Osteocyte (in vitro differentiated cells): ENCODE measurements at places on chromosomes 3 and 15. TPM values are rescaled to one million over a fixed set of nuclear protein-coding genes. Genes with fewer than 3 reads are reported as not detected.

Gene ETFA
- 98.2 and 102 TPM in 2 replicates for total RNA-seq

DNA sequence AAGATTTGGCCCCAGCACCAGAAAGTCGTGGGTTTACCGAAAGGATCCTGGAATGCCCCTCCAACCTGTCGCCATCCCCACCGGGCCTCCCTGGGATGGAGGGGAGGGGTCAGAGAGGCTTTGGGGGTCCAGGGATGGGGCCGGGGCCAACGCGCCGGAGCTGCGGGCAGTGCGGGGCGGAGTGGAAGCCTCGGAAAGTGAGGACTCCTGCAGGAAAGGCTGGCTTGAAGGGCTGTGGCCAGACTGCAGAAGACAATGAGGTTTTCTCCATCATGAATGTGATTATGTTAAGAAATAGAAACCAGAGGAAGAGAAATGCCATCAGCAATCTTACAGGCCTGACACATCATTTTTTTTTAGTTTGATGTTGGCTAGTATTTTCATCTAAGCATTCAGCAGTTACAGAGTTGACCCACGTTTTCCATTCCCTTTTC lies 738 bp downstream of the YEATS2 start:
- peaks cover 5% of the 10 kb centered on the region for H3K36me3 ChIP-seq
- DNase-seq = no peak
- peak overlapping the region; percentile 78 for H3K4me3 ChIP-seq
- peak overlapping the region; percentile 90 for H3K27ac ChIP-seq

DNA sequence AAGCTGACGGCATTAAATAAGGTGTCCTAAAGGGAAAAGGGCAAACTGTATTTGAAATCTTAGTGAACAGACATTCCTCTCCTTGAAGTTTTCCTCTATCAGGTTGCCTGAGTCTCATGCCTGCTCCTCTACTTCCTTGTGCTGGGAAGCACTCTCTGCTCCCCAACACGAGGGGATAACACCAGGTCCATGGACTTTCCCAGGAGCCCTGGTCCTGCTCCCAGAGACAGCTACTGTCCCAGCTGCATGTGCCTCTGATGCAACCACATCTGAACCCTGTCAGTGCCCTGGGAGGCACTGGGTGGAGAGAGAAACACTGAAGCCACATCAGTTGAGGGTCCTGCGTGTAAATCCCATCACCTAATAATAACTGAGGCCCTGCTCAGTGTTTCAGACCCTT lies 7.4 kb downstream of the TLR9 start:
- no peak overlapping the region for H3K4me3 ChIP-seq
- H3K27ac ChIP-seq = no peak overlapping the region
- DNase-seq = no peak
- peaks cover 11% of the 10 kb centered on the region for H3K4me1 ChIP-seq
- H3K27me3 ChIP-seq = no peaks in the 10 kb centered on the region

DNA sequence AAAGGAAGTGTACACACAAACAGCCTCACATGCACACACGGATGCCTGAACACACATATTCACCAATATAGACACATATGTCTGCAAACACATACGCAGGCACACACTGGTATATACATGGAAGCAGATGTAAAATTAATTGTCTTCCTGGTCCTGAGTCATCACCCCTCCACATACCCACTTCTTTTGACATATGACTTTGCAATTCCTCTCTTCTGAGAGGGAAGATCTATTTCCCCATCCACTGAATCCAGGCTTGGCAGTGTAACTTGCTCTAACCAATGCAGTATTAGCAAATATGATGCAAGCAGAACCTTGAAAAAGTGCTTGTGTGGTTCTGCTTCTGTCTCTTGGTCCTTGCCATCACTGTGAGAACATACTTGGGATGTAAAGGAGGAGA lies 76.8 kb upstream of the HRH1 start:
- DNase-seq = no peak
- no peaks in the 10 kb centered on the region for H3K27me3 ChIP-seq
- H3K4me1 ChIP-seq = peaks cover 22% of the 10 kb centered on the region
- no peak overlapping the region for H3K27ac ChIP-seq
- H3K4me3 ChIP-seq = no peak overlapping the region
- H3K36me3 ChIP-seq = no peaks in the 10 kb centered on the region

DNA sequence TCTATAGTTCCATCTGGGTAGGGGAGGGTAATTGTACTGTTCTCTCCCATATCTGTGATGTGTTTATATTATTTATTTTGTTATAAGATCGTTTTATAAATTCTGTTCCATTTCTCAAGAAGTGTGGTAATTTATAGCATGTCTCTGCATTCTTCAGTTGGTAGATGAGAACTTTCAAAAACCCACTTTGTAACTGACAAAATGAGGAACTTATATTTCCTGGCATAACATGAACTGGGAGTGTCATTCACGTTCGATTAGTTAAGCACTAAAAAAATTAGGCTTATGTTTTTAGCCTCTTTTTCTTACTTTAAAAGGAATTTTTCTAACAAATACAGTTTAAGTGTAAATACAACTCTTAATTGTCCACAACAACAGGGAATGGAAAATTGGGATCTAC lies 230.8 kb downstream of the CGGBP1 start:
- DNase-seq = no peak
- no peak overlapping the region for H3K27ac ChIP-seq
- H3K36me3 ChIP-seq = no peaks in the 10 kb centered on the region
- no peak overlapping the region for H3K4me3 ChIP-seq
- H3K27me3 ChIP-seq = no peaks in the 10 kb centered on the region

Gene CCDC191
- total RNA-seq = 4.3 and 7.1 TPM in 2 replicates

Gene GASK1A
- not detected in 2 replicates for total RNA-seq

GRCh38 chr15:40618023-40618422 lies 24.0 kb downstream of the KNL1 start:
- H3K4me1 ChIP-seq = no peaks in the 10 kb centered on the region
- H3K27ac ChIP-seq = no peak overlapping the region
- H3K4me3 ChIP-seq = no peak overlapping the region
- H3K36me3 ChIP-seq = peaks cover 2% of the 10 kb centered on the region

Gene HDGFL3
- 93.6 and 101 TPM in 2 replicates for total RNA-seq

DNA sequence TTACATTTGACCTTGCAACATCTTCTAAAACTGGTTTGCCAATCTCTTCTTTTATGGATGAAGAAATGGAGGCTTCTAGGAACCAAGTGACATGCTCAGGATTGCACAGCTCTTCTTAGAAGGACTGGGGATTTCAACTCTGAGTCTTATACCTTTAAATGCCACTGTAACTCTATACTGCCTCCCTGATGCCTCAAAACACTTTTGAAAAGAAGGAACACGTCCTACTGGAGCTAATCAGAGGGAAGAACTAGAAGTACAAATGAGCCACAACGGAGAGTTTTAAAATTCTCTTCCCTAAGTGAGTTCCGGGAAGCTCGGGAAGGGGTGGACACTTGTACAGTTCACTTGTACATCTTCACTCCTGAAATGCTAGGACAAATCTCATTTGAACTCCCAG lies 949 bp upstream of the MITF start:
- peaks cover 25% of the 10 kb centered on the region for H3K27me3 ChIP-seq
- no peak for DNase-seq
- H3K27ac ChIP-seq = peak overlapping the region; percentile 75
- H3K4me1 ChIP-seq = peaks cover 24% of the 10 kb centered on the region
- peak overlapping the region; percentile 95 for H3K4me3 ChIP-seq

Gene CERS3
- not detected in 2 replicates for total RNA-seq

- no peak for DNase-seq
- H3K4me3 ChIP-seq = no peak overlapping the region
- no peaks in the 10 kb centered on the region for H3K36me3 ChIP-seq
Measured at GRCh38 chr15:81074773-81075172, 59.3 kb upstream of the CFAP161 start.

DNA sequence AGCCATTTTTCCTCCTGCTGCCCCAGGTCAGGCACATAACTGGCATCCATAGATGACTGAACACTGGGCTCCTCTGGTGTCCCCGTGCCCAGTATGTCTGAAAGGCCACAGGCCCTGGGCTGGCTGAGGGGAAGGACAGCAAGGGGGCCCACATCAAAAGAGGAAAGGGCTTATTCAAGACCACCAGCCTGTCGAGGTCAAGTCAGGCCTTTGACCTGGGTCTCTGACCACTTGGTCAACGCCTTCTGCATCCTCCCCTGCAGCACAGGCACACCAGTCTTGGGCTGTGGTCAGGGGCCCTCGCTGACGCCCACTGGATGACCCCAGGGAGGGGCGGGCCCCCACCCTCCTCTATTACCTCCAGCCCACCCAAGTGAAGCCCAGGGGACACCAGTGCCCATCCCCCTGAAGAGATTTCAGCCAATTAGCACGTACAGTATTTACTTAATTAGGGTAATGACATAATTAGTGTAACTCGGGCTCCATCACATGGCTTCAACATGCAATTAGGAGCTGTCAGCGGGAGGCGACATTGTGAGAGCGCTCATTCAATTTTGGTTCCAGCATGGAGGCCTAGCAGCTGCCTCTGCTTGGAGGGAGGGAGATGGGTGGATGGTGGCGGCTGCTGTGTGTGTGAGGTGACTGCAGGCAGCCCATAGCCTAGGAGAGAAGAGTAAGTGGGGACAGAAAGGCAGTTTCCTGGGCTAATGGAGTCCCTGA lies 13.5 kb upstream of the DNAH1 start:
- no peaks in the 10 kb centered on the region for H3K36me3 ChIP-seq
- no peaks in the 10 kb centered on the region for H3K27me3 ChIP-seq
- H3K4me1 ChIP-seq = peaks cover 20% of the 10 kb centered on the region
- no peak overlapping the region for H3K4me3 ChIP-seq

DNA sequence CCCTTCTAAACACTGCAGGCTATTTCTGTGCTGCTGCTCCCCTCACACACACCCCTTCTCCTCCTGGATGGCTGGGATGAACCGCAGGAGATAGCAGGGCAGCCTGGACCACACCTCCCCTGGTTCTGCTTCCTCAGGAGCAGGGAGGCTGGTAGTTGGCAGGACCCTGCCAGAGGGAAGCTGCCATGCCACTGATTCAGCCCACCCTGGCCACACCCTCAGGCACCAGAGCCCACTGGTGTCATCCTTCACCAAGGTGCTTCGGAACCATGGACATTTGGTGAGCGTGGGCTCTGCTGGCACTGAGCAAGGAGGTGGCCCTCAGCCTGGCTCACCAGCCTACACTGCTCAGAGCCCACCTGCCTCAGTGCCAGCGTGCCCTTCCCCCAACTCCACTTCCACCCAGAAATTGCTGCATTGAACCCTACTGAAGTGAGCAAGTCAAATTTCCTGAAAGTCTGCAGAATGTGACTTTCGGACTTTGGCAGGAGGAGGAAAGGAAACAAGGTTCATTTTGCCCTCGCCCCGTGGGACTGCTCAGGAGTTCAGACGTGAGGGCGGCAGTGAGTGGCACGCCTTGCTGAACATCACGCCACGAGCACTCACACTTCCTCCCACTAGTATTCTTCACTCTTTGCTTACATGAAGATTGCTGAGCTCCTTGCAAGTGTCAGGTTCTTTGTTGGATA lies 26.3 kb downstream of the BMF start:
- peaks cover 56% of the 10 kb centered on the region for H3K4me1 ChIP-seq
- H3K27me3 ChIP-seq = no peaks in the 10 kb centered on the region
- H3K36me3 ChIP-seq = no peaks in the 10 kb centered on the region

Gene RAD51
- total RNA-seq = 8.5 and 8.6 TPM in 2 replicates

Gene NRROS
- 0.13 and 0.24 TPM in 2 replicates for total RNA-seq

DNA sequence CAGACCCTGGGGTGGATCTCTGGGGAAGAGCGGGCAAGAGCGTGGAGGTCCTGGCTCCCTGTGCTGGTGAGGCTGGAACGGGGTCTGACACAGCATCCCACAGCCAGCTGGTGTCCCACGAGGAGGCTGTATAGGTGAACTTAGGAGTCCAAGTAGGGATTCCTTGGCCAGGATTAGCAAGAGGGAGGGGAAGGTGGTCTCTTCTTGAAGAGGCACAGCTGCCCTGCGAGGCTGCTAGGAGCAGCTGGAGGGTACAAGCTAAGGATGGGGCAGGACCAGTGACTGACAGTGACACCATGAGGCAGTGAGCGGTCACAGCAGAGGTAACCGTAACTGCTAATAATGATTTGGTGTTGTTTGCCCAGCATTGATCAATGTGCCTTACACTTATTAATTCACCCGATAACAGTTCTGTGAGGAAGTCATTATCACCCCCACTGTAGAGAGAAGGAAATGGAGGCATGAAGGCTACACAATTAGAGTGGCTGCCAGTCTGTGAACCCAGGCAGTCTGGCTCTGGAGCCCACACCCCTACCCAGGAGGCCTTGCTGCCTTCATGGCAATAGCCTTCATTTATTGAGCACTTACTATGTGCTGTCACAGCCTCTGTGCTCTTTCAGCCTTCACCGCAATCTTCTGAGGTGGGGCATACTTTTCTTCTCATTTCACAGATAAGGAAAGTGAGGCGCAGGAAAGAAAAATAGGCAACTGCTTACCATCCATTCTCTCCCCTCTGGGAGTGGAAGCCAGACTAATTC lies 59.4 kb downstream of the TMEM44 start:
- no peak overlapping the region for H3K4me3 ChIP-seq
- H3K27ac ChIP-seq = no peak overlapping the region
- DNase-seq = no peak
- no peaks in the 10 kb centered on the region for H3K36me3 ChIP-seq
- H3K27me3 ChIP-seq = no peaks in the 10 kb centered on the region
- peaks cover 45% of the 10 kb centered on the region for H3K4me1 ChIP-seq

Gene CAPN3
- total RNA-seq = 5.1 and 5.6 TPM in 2 replicates

DNA sequence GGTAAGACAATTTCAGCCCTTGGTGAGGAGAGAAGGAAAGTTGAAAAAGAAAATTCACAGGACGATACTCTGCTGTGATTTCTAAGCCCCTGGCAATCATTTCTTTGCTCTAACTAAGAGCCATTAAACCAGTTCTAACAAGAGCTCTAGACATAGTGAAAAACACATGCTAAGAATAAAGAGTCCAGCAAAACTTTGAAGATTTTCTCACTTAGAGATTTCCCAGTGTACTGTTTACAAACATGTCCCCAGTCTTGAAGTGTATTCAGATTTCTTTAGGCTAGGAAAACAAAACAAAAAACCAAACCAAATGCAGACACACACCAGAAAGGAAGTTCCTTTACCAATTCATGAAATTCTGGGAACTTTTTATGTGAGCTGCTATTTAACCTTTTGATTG lies 325.8 kb downstream of the PTPRG start:
- H3K36me3 ChIP-seq = no peaks in the 10 kb centered on the region
- DNase-seq = no peak
- no peak overlapping the region for H3K27ac ChIP-seq

Gene DPPA2
- not detected in 2 replicates for total RNA-seq

Gene KLHL6
- total RNA-seq = not detected in 2 replicates

- H3K4me3 ChIP-seq = no peak overlapping the region
- no peak for DNase-seq
- H3K27me3 ChIP-seq = peaks cover 4% of the 10 kb centered on the region
- no peaks in the 10 kb centered on the region for H3K36me3 ChIP-seq
- no peak overlapping the region for H3K27ac ChIP-seq
- H3K4me1 ChIP-seq = peaks cover 14% of the 10 kb centered on the region
Measured at GRCh38 chr3:72903004-72903403, 15.2 kb downstream of the GXYLT2 start.

- H3K27me3 ChIP-seq = no peaks in the 10 kb centered on the region
- no peak overlapping the region for H3K4me3 ChIP-seq
- H3K4me1 ChIP-seq = no peaks in the 10 kb centered on the region
- DNase-seq = no peak
Measured at GRCh38 chr3:26345613-26346012, 277.0 kb upstream of the LRRC3B start.

Gene VGLL4
- total RNA-seq = 130 and 139 TPM in 2 replicates
